ENCODE measurements at places on chromosomes 16 and 17. TPM values are rescaled to one million over a fixed set of nuclear protein-coding genes. Genes with fewer than 3 reads are reported as not detected.

DNA sequence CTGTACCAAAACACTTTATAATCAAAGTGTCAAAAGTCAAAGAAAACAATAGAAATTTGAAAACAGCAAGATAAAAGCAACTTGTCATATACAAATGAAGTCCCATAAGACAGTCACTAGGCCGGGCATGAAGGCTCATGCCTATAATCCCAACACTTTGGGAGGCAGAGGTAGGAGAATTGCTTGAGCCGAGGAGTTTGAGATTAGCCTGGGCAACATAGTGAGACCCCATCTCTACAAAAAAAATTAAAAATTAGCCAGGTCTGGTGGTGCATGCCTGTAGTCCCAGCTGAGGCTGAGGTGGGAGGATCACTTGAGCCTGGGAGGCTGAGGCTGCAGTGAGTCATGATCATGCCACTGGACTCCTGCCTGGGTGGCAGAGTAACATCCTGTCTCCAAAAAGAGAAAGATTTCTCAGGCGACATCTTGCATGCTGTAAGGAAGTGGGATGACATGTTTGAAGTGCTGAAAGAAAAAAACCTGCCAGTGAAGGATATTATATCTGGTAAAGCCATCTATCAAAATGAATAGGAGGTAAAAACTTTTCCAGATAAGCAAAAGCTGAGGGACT is 98.7 kb upstream of the NACA2 start:
- H3K36me3 ChIP-seq: no peaks in the 10 kb centered on the region
- H3K4me1 ChIP-seq: no peaks in the 10 kb centered on the region
- H3K4me3 ChIP-seq: no peak overlapping the region
- H3K27me3 ChIP-seq: no peaks in the 10 kb centered on the region

DNA sequence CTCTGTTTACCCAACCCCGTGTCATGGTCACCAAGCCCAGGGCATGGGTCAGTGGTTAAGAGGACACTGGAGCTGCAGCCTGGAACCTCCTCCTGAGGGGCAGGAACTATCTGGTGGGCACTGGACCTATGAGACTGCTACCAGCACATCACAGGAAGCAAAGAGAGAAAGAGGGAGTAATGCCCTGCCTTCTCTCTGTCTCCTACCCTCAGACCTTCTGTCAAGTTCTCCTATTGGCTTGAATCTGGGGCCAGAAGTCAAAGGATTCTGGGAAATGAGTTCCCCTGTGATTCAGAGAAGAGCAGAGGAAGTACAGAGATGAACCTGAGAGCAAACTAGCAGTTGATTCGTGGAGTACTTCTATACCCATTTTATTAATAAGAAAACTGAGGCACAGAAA is 123.0 kb upstream of the GNAO1 start:
- no peaks in the 10 kb centered on the region for H3K27me3 ChIP-seq
- H3K27ac ChIP-seq: no peak overlapping the region
- DNase-seq: no peak
- no peaks in the 10 kb centered on the region for H3K4me1 ChIP-seq

DNA sequence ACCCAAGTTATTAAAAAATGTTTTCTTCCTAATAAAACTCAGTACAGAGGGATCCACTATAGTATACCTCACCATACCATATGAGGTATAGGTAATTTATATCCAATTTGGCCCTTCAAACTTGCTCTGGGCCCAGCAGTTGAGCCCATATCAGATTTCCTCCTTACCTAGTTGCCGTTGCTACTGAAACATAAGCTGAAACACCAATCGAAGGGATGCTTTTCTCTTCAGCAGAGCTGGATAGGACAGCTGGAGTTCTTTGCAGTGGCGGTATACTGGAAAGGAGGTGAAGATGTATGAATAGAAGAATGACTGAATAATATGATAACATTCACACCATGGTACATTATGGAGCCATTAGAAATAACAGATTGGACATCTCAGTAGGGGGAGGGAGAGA is 42.7 kb downstream of the TNRC6C start:
- H3K4me1 ChIP-seq: peaks cover 12% of the 10 kb centered on the region
- H3K36me3 ChIP-seq: no peaks in the 10 kb centered on the region
- no peaks in the 10 kb centered on the region for H3K27me3 ChIP-seq

DNA sequence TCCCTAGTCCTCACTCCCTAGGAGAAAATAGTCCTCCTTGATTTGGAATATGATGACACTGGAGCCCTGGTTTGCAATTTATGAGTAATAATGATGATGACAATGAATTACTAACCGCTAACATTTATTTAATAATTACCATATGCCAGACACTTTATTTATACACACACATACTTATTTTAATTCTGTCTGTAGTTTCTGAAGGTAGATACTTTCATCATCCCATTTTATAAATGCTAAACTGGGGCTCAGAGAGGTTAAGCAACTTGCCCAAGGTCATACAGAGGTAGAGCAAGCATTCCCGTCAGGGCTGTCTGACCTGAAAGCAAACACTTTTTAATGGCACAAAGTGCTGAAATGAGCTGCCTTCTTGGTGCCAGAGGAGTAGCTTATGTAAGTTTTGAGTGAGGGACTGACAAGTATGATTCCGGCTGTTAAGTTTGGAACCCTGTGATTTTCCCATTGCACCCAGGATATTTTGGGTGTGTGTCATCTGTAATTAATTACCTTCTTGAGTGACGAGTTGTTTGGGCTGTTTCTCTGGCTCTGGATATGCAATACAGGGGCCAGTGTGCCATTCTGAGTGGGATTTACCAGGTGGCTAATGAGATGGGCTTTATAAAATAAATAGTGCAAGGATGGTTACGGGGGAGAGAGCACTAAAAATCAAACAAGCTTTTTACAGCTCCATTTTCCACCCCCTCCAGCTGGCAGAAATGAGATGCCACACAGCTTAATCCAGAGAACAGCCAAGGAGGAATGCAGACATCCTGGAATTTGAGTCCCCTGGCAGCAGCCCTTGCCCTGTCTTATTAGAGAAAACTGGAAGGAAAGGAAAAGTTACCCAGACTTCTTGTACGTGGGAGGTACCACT is 211.8 kb downstream of the SNX29 start:
- H3K27ac ChIP-seq: no peak overlapping the region
- no peak for DNase-seq
- H3K27me3 ChIP-seq: no peaks in the 10 kb centered on the region
- no peaks in the 10 kb centered on the region for H3K4me1 ChIP-seq

Gene PPL
- polyA plus RNA-seq: 5.3 TPM

DNA sequence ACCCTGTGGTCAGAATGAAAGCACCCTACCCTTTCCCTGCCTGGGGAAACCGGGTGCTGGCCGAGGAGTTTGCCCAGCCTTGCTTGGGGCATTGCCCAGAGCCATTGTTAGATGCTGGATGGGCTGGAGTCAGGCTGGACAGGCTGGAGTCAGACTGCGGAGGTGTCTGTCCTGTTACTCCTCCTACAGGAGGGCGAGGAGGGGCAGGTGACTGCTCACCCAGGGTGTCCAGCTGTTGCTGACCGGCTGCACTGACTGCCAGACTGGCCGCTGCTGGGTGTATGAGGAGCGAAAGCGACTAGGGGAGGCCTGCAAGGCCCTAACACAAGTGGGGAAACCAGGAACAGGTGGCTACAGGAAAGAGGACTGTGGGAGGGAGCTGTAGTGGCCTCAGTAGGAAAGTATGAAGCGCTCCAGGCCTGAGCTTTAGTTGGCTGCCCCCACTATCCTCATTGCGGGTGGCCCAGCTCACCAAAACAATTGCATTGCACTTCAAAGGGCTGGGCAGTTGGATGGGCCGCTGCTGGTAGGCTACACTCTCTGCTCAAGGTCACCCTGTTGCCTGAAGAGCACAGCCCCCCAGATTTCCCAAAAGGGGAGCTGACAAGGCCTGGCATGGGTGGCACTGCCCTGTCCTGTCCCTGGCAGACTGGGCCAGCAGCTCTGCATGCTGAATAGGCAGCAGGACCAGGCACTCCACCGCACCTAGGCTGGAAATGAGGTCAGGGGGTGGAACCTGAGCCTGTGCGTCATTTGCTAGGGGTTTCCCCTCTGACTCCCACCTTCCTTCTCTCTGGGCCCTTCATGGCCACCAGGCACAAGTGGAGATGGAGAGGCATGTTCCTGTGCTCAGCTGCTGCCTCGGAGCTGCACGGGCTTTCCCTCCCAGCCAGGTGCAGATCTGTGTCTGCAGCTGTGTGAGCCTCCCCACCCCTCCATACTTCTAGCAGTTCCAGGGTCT is 18.4 kb downstream of the LDHD start:
- no peak overlapping the region for H3K27ac ChIP-seq
- no peak for DNase-seq
- peaks cover 12% of the 10 kb centered on the region for H3K4me1 ChIP-seq
- H3K27me3 ChIP-seq: no peaks in the 10 kb centered on the region

All from ovary (tissue), 10 donors.